Neural crest cell (in vitro differentiated cells): ENCODE measurements at places on chromosomes 4 and X.

DNA sequence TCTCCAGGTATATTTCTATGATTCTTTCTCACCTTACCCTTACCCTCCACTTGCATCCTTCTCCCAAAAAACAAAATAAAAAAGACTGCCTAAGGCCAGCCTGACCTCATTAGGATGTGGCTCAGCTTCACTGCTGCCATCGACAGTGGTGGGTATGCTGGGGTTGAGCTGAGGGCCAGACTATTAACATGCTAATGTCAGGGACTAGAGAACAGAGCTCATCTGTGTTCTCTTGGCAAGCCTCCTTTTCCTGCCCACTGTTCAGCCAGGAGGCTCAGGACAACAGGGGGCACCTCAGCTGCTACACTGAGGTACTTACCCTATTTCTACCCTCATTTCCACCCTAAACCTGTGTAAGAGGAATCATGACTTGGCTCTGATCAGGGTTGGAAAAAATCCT lies 59.3 kb downstream of the MSN start:
- DNase-seq: no peak

DNA sequence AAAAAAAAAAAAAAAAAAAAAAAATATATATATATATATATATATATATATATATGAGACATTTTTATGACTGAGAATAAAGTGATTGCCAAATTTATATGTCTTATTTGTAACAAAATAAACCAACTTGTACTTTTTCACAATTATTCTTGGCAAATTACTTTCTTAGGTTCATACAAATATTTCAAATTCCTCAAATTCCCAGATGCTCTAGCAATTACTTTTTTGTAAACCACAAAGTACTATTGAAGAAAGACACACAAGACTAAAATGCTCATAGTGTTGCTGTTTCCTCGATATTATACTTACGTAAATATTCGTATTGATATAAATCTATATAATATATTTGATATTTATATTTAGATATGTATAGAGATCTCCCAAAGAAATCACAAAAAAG lies 390.0 kb downstream of the FAT4 start:
- DNase-seq: no peak

- no peak for DNase-seq
Observed at GRCh38 chr4:34732176-34732950, 1512.0 kb downstream of the ARAP2 start.

DNA sequence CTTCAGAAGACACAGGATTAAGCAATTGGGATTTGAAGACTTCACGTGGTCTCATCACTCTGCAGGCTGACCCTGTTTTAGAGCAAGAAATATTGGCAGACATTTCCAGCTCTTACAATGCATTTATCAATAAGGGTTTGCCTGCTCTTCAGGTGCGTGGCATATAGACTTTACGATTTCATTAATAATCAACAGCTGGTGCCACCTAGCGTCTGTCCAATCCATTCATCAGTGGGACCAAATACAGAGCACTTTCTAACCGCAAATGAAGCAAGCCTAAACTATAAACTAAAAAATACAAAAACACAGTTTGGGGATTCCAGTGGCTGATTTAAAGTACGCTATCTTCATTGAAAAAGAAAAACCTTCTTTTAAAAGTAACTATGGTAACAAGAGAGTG lies 125.4 kb upstream of the DMD start:
- peak; percentile 34 for DNase-seq

DNA sequence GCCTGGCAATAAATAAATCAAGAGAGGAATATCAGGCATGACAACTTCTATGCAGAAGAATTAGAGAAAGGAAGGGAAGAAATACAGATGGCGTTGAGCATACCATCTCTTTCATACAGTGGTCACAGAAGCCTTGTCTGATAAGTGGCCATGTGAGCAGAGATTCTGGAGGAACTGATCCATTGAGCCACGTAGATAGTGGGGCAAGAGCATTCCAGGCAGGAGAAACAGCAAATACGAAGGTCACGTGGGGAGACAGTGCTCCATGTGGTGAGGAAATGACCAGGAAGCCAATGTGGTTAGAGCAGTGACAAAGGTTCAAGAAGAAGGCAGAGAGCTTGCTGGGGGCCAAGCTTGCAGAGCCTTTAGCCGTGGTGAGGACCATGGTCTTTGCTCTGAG lies 226.7 kb upstream of the NOCT start:
- no peak for DNase-seq

DNA sequence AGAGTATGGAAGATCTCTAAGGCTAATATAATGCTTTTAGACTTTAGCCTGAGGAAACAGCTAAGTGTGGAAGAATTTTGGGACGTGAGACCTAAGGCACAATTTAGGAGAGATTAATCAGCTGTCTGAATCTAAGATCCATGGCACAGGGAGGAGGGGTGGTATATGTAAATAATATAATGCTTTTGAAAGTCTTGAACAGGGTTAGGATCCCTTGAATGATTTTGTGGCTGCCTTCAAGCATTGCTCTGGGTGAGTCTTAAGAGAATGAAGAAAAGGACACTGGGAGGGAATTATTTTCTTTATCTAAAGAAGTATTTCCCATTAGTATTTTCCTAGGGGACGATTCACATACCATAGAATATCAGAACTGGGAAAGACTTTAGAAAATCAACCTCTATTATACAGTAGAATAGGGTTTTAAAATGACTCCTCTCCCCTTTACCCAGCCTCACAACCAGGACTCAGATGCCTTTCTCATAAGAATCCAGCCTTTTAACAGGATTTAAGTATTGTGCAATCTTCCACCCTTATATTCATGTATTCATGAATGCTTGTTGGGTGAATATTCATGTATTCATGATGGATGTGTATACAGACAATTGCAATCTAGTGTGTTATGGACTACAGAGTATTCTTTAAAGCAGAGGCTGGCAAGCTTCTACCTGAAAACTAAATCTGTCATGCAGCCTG lies 664.2 kb upstream of the CPEB2 start:
- DNase-seq: no peak

GRCh38 chr4:77398256-77398655 lies 207.4 kb upstream of the CXCL13 start:
- DNase-seq: no peak

DNA sequence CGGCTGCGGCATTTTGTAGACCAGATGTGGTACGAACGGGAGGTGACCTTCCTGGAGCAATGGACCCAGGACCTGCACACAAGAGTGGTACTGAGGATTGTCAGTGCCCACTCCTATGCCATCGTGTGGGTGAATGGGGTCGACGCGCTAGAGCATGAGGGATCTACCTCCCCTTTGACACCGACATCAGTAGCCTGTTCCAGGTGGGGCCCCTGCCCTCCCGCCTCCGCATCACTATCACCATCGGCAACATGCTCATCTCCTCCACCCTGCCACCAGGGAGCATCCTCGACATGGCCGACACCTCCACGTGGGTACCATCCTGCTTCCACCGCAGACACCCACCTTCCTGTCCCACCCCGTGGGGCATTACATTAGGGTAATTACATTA lies 46.2 kb downstream of the SMARCA5 start:
- no peak for DNase-seq

- DNase-seq: no peak
Observed at GRCh38 chr4:46781434-46782092, 127.5 kb downstream of the COX7B2 start.

DNA sequence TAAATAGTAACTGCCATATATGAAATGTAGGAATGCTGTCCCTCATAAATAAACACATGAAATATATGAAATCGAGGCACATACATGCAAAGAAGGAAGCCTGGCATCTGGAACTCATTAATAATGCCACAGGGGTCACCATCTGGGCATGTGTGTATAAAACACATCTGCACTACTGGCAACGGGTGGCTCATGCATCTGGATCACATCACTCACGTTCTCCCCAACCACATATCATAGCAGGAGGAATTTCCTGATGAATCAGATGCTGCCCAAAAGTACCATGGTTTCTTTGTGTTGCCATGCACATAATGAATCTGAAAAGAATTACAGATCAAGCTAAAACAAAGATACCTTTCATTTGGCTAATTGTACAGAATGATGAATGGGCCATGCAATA lies 28.6 kb downstream of the RNF175 start:
- no peak for DNase-seq

- no peak for DNase-seq
Observed at GRCh38 chrX:40011322-40012038, 86.3 kb downstream of the BCOR start.

DNA sequence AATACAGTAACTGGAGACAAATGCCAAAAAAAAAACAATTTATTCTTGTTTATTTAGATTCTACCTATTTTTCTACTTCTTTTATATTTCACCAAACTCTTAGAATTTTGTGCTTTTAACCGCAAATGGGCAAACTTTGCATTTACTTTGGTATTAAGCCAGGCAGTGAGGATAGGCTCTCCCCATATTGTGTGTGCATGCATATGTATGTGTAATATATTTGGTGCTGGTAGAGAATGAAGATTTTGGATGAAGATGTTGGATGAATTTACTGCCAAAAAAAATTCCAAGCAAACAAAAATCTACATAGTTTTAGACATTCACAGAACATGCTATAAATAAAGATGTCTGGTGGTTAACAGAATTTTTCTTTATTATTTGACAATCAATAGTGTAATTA lies 30.3 kb downstream of the GALNTL6 start:
- DNase-seq: no peak

- DNase-seq: no peak
Observed at GRCh38 chrX:32448945-32449344, 762.4 kb downstream of the DMD start.

DNA sequence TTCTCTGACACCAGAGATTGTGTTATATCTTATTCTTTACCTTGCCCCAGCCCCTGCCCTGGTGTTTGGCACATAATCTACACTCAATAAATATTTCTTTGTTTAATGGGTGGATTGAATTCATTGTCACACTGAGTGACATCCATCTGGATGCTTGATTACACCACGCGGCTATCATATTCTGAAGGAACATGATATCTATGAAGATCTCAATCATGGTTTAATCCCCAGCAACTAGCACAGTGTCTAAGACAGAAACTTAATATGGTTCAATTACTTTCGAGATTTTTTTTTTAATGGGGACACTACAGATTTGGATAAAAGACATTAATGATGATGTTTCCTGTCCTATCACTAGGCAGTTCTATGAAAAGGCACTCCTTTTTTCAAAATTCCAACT lies 246.3 kb downstream of the PALLD start:
- no peak for DNase-seq

DNA sequence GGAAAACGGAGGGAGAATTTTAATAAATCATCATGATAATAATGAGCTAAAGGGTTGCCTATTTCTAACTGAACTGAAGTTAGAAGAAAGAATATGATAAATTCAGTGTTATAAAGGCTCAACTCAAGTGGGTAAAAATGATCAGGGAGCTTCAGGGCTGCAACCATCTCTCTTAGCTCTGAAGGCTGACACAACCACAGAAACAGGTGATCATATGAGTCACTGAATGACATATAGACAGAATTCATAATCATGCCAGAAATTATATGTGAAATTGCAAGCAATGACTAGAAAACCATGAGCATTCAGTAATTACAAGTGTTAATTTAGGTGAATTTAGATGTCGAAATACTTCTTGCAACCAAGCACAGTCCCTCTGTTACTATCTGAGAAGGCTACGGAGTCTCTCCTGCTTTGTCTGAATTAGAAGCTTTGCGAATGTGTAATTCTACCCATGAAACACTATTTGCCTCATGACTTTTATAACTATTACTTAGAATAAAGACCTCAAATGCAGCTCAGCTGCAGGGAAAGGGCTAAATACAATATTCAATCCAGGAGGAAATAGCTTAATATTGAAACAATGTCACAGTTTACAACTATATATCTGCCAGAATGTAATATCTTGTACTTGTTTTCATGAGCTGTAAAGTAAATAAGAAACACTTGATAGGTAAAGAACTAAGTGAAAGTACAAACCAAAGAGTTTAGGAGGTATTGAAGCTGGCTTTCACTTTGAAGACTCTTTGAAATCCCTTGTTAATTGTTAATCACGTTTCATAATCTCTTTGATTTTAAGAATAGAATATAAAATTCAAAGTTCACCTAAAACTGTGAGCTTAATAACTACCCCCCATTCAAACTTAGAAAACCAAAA lies 1972.6 kb downstream of the ARAP2 start:
- no peak for DNase-seq

DNA sequence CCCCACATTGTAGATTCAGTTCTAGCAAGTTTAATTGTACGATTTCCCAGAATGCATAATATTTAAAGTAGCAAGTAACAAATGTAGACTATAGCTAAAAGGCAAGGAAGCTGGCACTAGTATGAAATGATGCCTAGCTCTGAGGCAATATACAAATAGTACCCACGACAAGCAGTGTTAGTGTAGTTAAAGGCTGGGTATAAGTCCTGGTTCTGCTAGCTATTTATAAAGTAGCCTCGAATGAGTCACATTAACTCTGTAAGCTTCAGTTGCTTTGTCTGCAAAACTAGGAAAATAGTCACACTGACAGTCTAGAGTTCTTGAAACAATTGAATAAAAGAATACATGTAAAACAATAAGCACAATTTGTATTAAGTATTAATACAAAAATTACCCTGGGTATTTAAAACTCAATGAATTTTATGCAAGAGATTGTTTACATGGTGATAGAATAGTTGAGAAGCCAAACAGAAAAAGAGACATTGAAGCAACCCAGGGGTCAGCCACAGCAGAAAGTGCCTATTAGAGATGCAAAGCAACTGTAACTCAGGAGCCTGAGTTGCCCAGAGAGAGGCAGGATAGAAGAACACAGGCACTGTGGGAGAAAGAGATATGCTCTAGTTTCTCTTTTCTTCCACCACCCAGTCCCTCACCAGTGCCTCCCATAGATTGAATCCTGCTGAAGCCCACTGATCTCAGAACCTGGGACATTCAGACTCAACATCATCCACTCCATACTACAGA lies 949.0 kb downstream of the C4orf33 start:
- no peak for DNase-seq

DNA sequence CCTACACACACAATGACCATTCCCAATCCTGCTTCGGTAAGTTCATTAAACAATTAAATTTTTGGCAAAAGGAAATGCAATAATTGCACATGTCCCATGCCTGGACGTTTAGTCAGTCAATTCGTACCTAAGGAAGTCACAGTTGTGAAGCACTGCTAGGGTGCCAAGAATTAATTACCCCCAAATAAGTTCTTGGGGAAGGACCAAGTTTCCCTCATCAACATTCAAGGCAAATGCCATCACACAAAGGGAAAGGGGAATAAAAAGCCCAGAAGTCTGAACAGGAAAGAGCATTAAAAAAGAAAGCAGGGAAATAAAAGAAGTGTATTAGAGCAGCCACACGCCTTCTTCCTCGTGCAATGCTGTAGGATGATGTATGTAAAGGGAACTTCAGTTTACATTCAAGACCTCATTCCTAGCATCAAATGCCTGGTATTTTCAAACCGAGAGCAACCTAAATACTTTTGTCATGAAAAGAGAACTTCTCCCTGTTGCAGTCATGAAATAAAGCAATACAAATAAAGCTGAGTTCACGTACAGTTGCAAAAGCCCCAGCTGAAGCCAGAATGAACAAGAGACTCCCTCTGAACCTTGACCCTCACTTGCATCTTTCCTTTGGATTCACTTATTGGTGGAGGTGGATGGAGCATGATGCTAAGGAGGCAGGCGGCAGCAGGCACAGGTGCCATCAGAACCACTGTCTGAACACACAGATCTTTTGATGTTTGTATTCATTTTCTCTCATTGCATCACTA lies 124.0 kb upstream of the PPARGC1A start:
- DNase-seq: no peak
